ENCODE measurements at places on chromosomes 11 and 22. TPM values are rescaled to one million over a fixed set of nuclear protein-coding genes. Genes with fewer than 3 reads are reported as not detected.

DNA sequence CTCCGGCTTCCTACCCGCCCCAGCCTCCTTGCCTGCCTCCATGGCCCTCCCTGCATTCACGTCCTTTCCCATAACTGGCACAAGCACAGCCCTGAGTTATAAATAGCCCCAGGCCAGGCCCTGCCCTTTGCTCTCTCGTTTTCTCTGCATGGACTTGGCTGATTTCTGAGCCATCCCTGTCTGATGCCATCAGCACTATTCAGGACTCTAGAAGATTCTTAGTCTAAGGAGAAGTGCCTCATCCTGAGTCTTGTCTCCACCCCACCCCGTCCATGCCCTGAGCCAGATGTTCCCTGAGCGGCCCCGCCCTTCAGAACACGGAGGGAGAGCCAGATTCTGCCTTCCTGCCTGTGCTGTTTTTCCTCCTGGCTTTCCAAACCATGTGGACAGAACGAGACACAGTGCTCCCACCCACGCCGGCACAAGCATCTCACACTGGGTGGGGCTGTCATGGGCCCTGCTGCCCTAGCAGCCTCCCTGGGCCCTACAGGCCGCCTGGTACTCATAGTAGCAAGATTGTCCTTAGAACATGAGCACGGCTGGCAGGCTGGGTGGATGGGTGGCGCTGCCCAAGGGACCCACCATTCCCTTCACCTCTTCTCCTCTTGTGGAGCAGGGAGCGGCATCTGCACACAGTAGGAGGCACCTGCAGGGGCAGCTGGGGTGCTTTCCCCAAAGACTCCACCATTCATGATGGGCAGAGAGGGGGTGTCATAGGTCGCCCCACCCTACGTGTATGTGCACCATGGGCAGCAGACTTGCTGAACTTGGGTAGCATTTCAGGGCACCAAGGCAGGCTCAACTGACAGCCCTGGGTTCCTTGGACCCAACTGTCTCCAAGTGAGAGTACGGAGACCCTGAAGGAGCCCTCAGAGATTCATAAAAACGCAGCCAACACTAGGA, 76.9 kb downstream of the BCR start:
- no peak for DNase-seq

- DNase-seq: no peak
These were observed 545 bp downstream of the FEN1 start for GRCh38 chr11:61793083-61793828.

The KRTAP5-2 gene
- not detected for polyA plus RNA-seq

The SLC25A45 gene
- polyA plus RNA-seq: 1.3 TPM
